ENCODE measurements at places on chromosomes 3 and 15.

DNA sequence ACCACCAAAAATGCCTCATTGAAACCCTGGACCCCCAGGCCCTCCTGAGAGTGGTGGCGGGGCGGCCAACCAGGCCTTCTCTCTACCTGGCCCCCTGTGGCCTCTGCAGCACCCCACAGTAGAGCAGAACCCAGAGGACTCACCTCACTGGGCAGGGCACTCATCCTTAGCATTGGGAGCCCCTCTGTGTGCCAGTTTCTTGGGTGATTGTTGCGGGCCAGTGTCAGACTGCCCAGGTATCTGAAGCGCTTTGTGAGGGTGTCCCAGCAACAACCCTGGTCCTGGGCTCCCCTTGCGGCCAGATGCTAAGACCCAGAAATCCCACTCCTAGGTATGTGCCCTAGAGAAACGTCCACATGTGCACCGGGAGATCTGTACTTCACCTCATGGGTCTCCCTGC lies 20.7 kb upstream of the MRPS22 start:
- no peak for DNase-seq

- no peak for DNase-seq
Measured at GRCh38 chr3:27293939-27294338, 75.2 kb downstream of the NEK10 start.

- DNase-seq = no peak
Measured at GRCh38 chr15:92538115-92538514, 117.5 kb downstream of the FAM174B start.

- no peak for DNase-seq
Measured at GRCh38 chr3:140599496-140599895, 78.4 kb upstream of the TRIM42 start.

Data from kidney capillary endothelial cell (primary cell).